NCI-H1092 (cell line): ENCODE measurements at places on chromosomes 7 and 10.

DNA sequence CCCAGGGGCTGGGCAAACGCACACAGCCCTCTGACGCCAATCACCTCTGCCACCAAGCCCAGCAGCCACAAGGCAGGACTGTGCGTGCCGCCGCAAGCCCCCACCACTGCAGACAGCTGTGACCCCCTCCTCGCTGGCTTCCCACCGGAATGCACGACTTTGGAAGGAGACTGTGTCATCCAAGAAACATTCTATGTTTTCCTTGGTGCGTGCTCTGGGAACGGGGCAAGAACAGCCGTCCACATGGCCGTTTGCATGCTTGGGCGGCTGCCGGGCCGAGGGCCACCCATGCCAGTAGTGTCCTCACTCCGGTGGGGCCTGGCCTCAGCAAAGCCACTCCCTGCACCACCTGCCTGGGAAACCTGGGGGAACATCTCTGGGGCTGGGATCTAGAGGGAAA is 17.6 kb upstream of the ELN start:
- DNase-seq = no peak

GRCh38 chr10:100987685-100988049 is 324 bp downstream of the TWNK start:
- no peak for DNase-seq

- no peak for DNase-seq
These were observed 191.4 kb downstream of the BMPER start for GRCh38 chr7:34096777-34097176.

DNA sequence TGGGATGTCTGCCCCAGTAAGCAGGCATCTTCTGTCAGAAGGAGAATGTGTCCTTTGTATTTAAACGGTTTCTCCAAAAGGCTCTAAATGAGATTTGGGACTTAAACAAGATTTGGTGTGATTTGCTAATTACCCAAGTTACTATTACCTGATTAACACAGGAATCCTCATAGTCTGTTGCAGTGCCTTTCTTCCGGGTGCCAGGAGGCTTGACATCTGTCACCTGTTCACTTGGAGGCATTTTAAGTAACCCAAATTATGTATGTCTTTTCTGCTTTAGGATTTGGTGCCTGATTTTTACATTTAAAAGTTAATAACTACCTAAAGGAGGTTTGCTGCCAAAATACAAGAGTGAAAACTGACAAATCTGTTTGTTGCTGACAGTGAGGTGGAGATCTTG is 587.9 kb upstream of the GALNT17 start:
- DNase-seq = no peak

DNA sequence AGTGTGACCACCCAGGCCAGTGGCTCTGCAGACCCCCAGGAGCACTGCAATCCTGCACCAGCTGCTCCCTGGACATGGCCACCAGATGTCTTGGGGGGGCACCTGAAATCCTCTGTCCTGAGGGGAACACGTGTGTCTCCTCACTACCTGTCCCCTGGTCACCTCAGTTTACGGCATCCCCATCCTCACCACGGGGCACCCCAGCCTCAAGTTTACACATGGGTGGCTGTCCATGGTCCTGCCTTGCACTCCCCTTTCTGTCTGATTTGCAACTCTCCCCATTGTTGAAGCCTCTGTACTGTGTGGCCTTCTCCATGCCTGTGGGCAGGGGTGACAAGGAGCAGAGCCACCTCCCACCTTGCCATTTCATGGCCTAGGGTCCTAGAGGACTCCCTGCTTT is 67.2 kb downstream of the RAMP3 start:
- DNase-seq = no peak

- no peak for DNase-seq
These were observed 4.6 kb downstream of the HABP2 start for GRCh38 chr10:113557424-113557862.

- no peak for DNase-seq
These were observed 31.3 kb upstream of the CXCL12 start for GRCh38 chr10:44416021-44416771.

DNA sequence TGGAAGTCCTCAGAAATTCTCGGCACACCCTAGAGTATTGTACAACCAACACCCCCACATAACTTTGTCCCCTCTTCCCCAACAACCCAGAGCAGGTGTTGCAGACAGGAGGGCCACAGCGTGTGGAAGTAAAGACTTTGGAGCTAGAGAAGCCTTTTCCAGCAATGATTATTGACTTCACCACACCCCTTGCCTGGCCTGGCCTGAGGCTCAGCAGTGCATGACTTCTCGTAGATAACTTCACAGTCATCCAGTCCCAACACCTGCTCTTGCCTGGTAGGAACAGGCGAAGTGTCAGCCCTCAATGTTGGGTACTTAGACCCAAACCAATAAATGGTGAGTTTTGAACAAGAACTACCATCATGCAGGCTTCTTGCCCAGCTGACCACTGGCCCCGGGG is 36.7 kb downstream of the GOT1 start:
- no peak for DNase-seq
